T-cell (primary cell): ENCODE measurements at places on chromosomes 2 and 18.

- no peak for DNase-seq
Measured at GRCh38 chr2:169323841-169324240, 38.5 kb downstream of the LRP2 start.

GRCh38 chr2:226154610-226155009 is 645.0 kb downstream of the IRS1 start:
- DNase-seq: no peak

- no peak for DNase-seq
Measured at GRCh38 chr2:18456026-18456425, 104.4 kb downstream of the RDH14 start.

DNA sequence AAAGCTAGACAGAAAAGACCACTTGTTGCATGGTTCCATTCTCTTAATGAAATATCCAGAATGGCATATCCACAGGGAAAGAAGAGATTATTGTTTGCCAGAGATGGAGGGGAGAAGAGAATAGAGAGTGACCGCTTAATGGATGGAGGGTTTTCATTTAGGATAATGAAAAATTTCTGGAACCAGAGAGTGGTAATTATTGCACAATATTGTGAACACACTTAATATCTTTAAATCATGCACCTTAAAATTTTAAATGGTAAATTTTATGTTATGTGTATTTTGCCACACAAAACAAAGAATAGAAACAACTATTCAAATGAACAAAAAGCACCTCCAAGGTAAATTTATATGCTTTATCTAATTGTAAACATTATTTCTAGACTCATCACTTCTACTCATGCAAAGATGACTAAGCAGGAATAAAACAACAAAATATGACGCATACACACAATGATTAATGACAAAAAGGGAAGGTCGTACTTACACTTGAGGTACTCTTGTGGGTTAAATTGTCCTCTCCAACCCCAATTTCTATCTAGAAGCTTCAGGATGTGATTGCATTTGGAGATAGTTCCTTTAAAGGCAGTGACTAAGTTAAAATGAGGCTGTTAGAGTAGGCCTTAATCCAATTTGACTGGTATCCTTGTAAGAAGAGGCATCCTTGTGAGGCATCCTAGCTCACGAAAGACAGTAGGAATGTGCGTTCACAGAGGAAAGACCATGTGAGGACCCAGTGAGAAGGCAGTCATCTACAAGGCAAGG is 18.7 kb upstream of the DHRS9 start:
- DNase-seq: no peak

DNA sequence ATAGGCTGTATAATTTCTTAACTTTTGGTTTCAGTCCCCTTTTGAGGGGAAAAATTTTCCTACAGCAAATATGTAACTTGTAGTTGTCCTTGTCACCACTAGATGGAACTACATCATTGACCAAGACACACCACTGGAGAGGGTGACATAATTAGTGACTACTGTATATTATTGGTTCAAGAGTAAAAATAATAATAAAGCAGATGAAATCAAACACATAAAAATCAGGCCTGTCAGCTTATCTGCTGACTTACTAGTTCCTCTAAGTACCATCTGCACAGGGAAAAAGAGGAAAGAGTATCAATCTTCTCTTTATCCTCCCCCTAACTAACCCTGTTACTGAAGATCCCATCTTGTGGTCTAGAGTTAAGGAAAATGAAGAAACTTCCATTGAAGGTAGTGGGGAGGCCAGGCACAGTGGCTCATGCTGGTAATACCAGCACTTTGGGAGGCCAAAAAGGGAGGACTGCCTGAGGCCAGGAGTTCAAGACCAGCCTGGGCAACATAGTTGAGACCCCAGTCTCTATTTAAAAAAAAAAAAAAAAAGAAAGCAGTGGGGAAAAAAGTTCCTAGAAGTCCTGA is 29.6 kb upstream of the ENOSF1 start:
- DNase-seq: no peak

GRCh38 chr2:75516378-75517360 is 44.1 kb downstream of the EVA1A start:
- no peak for DNase-seq

GRCh38 chr18:33696332-33697162 is 118.5 kb downstream of the ASXL3 start:
- no peak for DNase-seq

DNA sequence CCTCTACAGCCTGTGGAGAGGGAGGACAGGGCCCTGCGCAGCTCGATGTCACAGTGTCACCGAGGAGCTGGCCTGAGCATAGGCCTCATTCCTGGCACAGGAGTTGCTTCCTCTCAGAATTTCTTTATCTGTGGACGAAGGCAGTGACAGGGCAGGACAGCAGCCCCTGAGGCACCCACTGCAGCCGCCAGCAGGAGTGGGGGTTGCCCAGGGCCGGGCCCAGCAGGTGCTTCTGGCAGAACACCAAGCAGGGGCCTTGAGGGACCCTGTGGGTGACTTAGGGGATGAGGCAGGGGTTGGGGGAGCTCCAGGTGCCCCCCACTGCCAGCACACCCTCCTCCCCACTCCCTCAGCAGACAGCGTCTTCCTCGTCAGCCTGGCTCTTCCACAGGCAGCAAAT is 290.0 kb downstream of the PHLPP1 start:
- DNase-seq: no peak

DNA sequence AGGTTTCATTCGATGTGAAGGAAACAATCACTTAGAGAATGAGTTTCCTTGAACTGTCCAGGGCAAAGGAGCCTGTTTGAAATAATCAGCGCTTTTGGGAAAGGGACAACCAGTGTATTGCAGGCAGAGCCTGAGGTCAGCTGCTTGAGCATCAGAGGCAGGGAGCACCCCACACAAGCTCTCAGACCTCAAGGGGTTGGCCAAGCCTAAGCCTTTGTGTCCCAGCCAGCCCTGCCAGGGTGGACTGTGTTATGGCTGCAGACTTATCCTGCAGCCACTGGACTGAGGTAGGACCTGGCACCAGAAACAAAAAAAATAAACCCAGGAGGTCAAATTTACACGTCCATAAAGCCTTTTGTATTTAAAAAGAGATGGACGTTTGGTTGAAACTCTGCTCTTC is 228.3 kb downstream of the SEPTIN10 start:
- no peak for DNase-seq

GRCh38 chr2:65227456-65228262 is at the start of gene ACTR2:
TSS of gene ACTR2 (plus strand) at chr2:65227831. CDS start at chr2:65227910, 79 bp downstream.
- DNase-seq: peak; percentile 94

DNA sequence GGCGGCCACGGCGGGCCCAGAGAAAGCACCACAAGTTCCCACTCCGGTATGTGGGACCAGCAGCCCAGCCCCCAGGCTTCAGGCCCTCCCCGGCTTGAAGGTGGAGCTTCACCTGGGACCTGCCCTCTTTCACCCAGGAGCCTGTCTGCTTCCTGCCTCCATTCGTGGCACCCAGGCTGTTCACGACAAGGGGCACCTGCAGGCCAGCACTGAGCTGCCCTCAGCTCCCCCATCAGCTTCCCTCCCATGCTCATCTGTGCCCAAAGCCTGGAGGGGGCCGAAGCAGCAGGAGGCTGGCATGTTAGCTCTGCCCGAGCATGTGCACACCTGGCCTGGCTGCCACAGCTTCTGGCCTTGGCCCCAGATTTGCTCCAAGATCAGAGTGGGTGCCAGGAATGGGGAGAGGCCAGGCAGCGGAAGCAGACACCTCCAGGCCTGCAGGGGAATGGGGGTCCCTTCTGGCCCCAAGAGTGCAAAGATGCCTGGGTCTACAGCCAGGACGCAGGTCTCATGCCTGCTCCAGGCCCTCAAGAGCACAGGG is 312.4 kb upstream of the SYT4 start:
- no peak for DNase-seq

DNA sequence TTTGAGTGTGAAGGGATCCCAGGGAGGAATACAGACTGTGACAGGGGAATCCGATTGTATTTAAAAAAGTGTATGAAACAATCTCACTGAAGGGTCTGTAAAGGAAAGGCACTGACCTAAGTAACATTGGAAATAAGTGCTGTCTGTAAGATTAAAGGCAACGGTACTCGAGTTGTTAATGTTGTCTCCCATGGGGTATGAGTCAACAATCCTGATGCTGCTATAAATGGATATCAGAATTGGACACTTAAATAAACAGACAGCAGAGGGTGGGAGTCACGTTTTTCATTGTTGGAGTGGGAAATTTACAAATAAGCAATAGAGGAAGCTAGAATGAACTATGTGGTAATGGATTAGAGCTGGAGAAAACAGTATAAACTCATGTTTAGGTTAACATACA is 452.4 kb upstream of the RGPD4 start:
- DNase-seq: no peak

GRCh38 chr2:103529798-103530502 is 768.1 kb downstream of the TMEM182 start:
- DNase-seq: no peak

DNA sequence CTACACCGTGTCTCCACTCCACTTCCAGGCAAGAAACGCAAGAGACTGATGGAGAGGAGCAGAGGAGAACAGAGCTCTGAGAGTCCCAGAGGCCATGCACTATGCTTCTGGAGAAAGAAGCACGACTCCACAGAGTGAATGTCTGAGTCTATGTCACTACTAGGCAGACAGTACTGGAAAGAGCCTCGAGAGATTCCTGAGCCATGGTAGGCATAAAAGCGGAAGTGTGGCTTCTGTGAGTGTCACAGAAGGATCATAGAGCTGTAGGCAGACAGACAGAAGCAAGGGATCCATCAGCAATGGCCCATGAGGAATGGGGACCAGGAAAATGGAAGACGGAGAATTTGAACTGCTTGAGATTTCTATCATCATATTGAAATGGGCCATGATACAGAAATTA is 542.6 kb downstream of the ZEB2 start:
- DNase-seq: no peak

DNA sequence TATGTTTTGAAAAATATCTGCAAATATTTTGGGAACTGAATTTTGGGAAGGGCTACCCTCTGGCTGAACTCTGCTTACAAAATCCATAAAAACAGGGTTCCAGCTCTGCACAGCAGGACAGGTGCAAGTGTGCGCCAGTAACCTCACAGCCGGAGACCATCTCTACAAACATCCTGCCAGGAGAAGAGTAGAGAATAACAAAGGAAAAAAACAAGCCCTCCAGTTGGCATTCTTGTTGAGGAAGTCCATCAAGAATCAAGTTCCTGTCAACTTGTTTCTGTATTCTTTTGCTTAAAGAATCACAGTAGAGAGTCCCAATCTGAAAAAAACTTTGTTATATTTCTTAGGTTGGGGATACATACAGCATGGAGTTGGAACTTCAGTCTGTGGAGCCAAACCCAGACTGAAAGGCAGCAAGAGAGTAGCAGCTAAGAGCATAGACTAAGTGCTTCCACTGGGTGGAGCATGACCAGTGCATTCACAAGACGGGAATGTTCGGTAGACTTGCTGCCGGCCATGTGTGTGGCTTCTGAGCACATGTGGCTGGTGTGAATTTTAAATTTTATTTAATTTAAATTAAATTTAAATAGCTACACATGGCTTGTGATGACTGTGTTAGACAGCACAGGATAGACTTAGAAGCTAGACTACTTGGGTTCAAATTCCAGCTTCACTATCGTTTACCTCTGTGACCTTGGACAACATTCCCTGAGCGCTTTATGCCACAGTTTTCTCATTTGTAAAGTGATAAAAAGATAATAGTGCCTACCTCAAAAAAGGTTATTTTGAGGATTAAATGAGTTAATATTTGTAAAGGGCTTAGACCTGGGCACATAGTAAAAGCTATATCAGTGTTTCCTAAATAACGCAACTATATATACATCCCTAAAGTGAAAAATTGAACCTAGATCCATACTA is 41.9 kb downstream of the SPTBN1 start:
- DNase-seq: no peak

GRCh38 chr2:174774886-174775285 is 10.6 kb upstream of the CHRNA1 start:
- no peak for DNase-seq

DNA sequence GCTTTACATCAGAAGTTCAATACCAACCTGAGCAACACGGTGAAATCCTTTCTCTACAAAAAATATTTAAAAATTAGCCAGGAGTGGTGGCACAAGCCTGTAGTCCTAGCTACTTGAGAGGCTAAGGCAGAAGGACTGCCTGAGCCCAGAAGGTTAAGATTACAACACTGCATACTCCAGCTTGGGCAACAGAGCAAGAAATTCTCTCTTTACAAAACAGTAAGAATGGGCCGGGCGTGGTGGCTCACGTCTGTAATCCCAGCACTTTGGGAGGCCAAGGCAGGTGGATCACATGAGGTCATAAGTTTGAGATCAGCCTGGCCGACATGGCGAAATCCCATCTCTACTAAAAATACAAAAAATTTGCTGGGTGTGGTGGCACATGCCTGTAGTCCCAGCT is 113.2 kb downstream of the USP34 start:
- no peak for DNase-seq

DNA sequence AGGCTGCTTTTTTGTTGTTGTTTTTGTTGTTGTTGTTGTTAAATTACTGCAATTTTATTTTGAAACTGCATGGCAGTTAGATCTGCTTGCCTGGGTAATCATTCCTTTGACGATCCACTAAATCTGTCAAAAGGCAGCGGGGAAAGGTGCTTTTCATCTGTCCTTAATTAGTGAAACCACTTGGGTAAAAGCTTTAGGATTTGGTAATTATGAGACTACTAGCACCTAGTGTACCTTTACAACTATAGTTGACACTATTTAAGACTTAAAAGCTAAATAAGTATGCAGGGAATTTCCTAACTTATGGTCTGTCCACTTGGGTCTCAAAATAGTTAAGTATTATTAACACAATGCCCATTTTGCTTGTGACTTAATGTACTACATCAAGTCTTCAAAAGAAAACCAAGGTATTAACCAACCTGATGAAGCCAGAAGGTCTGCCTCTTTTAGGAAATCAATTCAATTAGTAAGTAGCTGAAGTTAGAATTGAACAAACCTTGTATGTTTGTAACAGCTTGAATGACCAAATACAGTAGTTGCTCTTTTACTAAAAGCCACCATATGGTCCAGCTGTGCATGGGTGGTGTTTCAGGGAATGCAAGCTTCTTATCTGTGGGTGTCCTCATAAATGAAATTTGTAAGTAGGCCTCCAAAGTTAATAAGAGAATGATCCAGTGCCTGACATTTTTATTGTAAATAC is 44.8 kb downstream of the NAB1 start:
- DNase-seq: no peak

DNA sequence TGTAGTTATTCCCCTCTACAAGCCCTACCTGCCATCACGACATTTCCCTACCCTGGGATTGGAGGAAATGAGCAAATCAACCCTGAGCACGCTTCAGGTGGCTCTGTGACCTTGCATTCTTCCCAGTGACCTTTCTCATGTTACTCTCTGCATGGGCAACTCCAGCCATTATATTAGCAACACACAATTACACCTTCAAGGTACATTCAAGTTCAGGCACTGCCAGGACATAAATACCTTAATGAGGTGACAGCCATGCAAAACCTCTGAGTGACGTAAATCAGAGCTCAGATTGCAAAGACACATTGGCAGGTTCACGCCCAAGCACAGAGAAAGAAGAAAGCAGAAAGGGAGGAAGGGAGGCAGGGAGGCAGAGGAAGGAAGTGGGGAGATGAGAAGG is 68.7 kb upstream of the ALK start:
- no peak for DNase-seq

DNA sequence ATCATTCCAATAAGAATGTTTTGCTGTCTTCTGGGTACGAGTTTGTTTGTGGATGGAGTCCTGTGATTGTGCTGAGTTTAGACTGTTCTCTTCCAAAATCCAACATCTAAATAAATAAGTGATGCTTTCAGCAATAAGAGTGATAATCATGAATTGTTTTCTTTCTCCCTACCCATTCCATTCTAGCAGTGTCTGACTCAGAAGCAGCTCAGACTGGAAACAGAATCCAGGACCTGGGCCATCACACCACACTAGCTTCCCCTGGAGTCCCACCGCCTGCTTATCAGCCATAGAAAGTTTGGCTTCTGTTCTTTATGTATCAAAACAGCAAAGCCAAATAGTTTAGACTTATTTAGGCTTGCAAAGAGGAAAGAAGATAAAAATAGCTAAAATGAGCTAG is 76.4 kb upstream of the CNGA3 start:
- no peak for DNase-seq

GRCh38 chr18:44507729-44508325 is 172.9 kb upstream of the SETBP1 start:
- DNase-seq: no peak
